ENCODE measurements at places on chromosomes 16 and 17.

- no peak for DNase-seq
These were observed 525.2 kb upstream of the PSMD7 start for GRCh38 chr16:73771196-73772064.

DNA sequence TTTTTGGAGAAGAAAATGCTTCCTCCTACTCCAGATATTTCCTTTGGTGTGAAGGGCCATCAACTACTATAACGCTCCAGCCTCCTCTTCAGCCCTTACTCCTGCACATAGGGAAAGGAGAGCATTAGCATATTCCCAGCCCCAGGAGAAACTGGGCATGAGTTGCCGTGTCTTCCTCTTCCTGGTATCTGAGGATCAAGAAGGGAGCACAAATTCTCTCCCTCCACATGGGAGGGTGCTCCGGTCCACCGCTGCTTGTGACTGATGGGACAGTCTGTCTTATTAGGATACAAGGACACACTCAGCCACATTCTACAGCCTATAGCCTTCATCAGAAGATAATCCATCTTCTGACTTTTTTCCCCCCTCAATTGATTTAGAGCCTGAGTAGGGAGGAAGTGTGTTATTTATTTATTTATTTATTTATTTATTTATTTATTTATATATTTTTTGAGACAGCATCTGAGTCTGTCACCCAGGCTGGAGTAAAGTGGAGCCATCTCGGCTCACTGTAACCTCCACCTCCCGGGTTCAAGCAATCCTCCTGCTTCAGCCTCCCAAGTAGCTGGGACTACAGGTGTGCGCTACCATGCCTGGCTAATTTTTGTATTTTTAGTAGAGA lies 16.6 kb upstream of the CYB5B start:
- no peak for DNase-seq

- DNase-seq = peak; percentile 62
These were observed 18.2 kb upstream of the NXPH3 start for GRCh38 chr17:49557312-49558024.

GRCh38 chr17:81483085-81483861 lies 29.3 kb downstream of the ACTG1 start:
- DNase-seq = no peak

- peak; percentile 76 for DNase-seq
These were observed 11.9 kb upstream of the DNASE1 start for GRCh38 chr16:3642397-3643094.

GRCh38 chr16:22727285-22728166 lies 86.4 kb upstream of the HS3ST2 start:
- no peak for DNase-seq

GRCh38 chr17:48767263-48767774 lies 38.8 kb upstream of the HOXB13 start:
- DNase-seq = no peak

- DNase-seq = no peak
These were observed 22.5 kb upstream of the NKD1 start for GRCh38 chr16:50525716-50526115.

- DNase-seq = no peak
These were observed 74.7 kb upstream of the TOX3 start for GRCh38 chr16:52621651-52622050.

GRCh38 chr16:19301931-19302330 lies 16.4 kb downstream of the CLEC19A start:
- no peak for DNase-seq

DNA sequence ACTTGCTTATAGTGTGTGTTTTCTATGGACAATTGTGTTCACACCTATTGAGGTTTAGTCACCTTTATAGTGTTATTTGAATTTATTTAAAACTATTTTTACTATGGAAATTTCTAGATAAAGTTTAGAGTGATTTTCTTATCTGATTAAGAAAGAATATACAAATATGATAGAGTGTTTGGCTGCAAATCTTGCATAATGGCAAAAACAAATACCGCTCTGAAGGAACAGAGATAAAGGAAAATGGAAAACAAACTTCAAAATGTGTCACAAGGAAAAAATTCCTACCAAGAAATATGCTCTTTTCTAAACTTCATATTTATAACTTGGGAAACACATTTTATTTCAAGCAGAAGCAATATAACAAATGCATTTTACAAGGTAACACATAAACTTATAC lies 423.1 kb downstream of the TOX3 start:
- no peak for DNase-seq

DNA sequence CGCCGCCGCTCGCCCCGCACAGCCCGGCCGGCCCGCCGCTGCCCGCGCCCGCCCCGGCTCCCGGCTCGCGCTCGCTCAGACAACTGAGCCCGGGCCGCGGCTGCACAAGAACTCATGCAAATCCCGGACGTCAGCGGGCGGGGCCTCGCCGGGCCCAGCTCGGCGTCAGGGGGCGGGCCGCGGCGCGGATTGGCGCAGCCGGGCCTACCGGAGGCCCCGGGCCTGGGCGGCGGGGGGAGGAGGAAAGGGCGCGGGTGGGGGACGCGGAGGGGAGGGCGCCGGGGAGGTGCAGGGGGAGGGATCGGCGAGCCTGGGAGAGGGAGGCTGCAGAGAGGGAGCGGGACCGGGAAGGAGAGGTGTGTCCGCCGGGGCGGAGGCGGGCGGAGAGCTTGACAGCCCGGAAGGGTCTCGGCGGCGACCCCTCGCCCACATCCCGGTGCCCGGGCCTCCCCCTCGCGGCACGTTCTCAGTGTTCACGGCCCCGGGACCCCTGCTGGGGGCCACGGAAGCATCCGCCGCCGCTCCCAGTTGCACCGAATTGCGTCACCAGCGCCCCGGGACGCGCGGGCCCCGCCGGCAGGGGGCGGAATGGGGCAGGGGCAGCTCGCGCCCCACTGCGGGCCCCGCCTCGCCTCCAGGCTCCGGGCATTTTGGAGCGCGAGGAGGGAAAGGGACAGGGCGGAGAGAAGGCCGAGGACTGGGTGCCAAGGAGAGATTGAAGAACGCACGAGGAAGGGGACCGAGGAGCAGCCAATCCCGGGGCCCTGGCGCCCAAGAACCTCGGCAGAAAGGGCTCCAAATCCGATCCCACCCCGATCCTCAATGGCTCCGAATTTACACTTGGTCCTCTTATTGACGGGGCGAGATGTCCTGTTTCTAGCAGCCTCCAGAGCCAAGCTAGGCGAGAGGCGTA lies at the start of gene CBX4:
Gene CBX4 (minus strand): TSS at position 85 of the 913 bp plus-strand sequence. CDS start 189 bp downstream, outside the sequence.
- peak; percentile 93 for DNase-seq

- no peak for DNase-seq
These were observed 18.5 kb downstream of the C16orf82 start for GRCh38 chr16:27085182-27085581.

- peak; percentile 91 for DNase-seq
These were observed 143.2 kb downstream of the SOCS1 start for GRCh38 chr16:11112723-11113348.

DNA sequence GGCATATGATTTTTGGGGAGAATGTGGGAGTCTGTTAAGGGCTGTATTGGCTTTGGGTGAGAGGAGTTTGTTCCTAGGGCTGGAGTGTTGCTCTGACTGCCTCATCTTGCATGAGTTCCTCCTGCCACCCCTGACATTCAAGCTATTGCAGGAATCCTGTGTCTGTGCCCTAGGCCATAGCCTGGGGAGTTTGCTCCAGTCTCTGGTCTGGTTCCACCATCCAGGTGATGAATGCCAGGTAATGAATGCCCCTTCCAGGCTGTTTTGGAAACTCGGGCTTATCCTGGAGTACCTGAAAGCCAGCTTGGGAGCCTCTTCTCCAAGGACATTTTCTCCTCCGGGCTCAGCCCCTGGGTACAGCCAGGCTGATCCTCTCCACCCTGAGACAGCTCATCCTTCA lies 117.0 kb upstream of the IRX3 start:
- DNase-seq = no peak

DNA sequence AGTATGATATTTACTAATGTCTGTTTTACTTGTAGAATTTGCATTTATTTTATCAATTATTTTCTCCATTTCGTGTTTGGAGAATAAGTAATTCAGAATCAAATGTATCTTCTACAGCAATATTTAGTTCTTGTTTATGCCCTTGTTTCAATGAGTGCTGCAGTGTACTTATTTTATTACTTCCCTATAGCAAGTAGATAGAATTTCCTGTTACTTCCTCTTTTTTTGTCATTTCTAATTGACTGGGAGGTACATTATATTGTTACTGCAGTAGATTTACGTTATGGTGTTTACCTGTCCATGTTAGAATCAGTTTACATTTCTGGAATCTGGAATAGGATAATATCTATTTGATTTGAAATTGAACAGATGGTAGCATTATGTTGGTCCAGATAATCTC lies 71.2 kb downstream of the OMG start:
- no peak for DNase-seq

- no peak for DNase-seq
These were observed 95.1 kb upstream of the TMEM132E start for GRCh38 chr17:34484193-34484733.

DNA sequence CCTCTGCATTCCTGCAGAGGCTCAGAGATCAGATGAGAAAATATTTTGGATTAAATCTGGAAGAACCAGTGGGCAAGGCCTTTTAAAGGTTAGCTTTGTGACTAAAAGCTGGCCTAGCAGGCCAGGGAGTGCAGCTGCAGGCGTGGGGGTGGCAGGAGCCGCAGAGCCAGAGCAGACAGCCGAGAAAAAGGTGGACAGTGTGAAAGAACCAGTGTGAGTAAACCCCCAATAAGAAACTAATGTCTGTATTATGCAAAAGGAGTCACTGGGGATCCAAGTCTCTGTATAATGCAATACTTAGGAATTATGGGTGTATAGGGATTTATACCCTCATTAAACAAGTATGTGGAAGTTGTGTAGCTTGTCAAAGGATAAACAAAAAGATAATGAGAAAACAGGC lies 21.4 kb upstream of the SPACA3 start:
- no peak for DNase-seq

DNA sequence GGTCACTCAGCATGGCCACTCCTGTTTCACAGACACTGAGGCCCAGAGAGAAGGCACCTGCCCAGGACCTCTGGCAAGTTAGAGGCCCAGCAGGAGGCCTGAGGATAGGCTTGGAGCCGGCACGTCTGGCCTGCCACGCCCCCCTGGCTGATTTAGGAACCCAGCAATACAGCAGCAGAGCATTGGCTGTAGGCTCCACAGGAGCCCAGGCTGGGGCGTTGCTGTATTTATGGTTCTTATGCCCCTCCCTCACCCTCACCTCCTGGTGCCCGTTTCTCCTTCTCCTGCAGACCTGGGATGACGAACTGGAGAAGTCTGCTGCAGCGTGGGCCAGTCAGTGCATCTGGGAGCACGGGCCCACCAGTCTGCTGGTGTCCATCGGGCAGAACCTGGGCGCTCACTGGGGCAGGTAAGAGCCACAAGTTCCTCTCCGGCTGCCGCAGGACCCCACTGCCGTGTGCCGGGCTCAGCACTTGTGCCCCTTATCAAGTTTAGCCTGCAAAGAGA lies 25.8 kb downstream of the CRISPLD2 start:
- no peak for DNase-seq

DNA sequence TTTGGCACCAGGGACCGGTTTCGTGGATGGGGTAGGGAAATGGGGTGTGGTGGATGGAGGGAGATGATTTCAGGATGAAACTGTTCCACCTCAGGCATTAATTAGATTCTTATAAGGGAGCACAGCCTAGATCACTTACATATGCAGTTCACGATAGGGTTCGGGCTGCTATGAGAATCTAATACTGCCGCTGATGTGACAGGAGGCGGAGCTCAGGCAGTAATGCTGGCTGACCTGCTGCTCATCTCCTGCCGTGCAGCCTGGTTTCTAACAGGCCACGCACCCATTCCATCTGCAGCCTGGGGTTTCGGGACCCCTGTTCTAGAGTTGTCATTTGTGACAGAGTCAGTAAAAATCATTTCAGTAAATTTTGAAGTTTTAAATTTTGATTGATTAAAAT lies 99.7 kb downstream of the CHD9 start:
- DNase-seq = no peak

DNA sequence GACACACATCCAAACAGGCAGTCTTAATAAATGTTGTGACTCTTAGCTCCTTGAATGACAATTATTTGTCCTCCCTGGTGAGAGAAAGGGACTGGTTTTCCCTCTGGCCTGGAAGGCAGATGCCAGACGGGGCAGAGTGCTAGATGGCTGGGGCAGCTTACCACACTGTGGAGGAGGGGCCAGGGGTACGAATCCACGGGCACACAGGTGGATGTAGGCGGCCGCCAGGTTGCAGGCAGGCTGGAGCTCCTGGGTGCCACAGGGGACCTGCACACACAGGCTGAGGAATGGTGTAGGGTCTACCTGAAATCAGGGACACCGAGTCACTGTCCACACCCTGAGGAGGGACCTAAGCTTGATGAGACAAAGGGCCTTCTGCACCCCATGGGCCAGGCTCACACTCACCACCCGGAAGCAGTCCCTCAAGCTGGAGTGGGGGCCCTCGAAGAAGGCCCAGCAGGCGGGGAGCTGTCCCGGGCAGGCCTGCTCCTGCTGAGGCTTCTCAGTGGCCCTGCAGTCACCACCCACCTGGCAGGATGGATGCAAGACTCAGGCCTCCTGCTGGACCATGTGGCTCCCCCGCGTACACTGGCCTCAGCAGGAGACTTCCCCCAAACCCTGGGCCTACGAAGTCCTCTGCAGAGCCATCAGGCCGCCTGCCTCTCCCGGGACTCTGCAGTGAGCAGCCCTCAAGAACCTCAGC lies 38.4 kb downstream of the RMI2 start:
- DNase-seq = no peak

DNA sequence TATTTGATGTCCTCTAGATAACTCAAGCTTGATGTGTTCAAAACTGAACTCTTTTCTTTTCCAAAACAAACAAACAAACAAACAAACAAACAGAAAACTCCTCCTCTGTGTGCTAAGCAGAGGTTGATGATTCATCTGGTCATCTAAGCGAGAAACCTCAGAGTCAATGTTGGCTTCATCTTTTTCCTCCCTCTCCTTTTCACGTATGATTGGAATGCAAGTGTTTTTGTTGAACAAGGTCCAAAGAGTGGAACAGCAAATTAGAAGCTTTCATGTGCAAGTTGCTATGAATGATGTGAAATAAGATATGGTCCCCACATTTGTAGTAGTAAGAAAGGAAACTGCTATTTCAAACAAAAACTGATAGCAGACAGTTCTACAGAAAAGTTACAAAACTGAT lies 52.5 kb downstream of the TBX4 start:
- no peak for DNase-seq

GRCh38 chr16:79912592-79913310 lies 312.2 kb upstream of the MAF start:
- no peak for DNase-seq

GRCh38 chr17:53894591-53894990 lies 71.9 kb downstream of the KIF2B start:
- DNase-seq = no peak

DNA sequence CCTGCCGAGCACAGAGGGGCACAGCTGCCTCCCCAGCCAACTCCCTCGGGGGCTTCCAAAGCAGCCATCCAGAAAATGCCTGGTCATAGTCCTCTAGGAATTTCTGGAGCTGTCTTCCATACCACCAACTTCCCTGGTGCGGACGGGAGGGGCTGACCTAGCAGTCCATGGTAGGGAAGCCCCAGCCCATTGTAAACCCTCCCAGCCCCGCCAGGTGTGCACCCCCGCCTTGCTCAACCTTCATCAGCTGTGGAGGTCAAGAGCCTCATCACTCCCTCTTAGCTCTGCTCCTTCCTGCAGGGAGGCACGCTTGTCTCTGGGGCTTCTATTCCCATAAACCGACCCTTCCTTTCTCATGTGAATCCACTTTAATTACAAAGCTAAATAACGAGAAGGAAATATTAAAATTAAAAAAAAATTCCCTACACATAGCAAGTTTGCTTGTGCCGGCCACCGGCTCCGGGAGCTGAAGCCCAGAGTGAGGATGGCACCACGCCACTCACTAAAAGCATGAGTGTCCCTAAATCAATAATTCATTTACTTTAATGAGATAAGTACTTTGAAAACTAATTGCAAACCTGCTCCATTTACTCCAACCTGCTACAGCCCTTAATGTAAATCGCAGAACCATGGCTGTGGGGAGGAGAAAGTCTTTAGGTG lies 181.4 kb downstream of the ENGASE start:
- no peak for DNase-seq

- no peak for DNase-seq
These were observed 71.8 kb downstream of the SRCIN1 start for GRCh38 chr17:38533866-38534497.
